ENCODE measurements at places on chromosomes 13 and 19.

DNA sequence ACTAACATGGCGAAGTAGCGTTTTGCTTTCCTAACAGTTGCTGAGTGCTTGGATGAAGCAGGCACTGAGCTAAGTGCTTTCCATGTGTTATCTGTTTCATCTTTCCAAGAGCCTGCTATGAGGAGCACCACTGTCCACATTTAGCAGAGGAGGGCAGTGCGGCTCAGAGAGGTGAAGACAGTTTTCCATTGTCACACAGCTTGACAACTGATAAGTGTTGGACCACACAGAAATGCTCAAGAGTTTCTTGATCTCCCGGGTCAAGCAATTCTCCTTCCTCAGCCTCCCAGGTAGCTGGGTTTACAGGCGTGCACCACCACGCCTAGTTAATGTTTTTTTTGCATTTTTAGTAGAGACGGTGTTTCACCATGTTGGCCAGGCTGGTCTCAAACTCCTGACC is 6.8 kb upstream of the CRTC1 start:
- DNase-seq: no peak

GRCh38 chr19:30857966-30858490 is 485.8 kb downstream of the ZNF536 start:
- DNase-seq: no peak

- DNase-seq: no peak
Measured at GRCh38 chr13:110669036-110669435, 36.9 kb downstream of the CARS2 start.

GRCh38 chr19:11578258-11579142 is 1.1 kb upstream of the ACP5 start:
- DNase-seq: no peak

DNA sequence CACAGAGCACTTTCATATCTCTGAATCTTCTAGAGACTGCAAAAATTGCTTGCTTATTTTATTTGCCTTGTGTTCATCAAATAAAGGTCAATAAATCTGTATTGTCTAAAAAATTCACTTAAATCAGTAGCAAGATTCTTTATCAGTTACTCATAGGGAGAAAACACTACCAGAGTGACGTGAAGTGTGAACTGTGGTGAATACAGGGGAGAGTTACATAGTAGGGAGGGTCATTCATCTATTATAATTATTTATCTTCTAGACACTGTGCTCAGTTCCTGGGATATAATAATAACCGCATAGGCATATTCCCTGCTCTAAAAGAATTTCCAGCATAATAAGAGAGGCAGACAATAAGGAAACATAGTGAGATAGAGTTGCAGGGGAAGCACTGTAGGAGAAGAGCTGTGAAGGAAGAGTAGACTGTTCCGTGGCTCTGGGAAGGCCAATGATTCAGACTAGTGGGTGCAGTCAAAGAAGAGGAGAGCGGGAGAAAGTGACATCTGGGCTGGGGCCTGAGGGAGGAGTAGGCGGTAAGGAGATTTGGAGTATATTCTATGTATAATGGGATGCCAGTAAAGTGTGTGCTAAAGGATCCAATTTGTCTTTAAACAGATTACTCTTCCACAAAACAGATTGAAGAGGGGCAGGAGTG is 84.0 kb upstream of the TDRD3 start:
- peak; percentile 27 for DNase-seq

GRCh38 chr13:33235564-33235963 is 50.0 kb downstream of the STARD13 start:
- no peak for DNase-seq

DNA sequence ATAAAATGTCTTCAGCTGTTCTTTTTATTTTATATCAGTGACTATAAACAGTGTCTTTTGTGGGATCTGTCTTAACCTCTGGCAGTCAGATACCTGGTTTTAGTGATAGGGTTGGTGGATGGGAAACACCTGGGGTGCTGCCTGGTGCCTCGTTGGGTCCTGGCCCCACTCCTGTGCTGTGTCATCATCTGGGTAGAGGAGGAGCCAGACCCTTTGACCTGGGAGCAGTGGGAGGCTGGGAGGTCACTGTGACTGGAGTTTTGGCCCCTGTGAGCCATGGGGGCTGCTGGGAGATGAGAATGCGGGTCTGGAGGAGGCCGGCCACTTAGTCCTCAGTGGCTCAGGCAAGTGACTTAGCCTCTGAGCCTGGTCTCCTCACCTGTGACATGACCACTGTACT is 29.4 kb downstream of the TDRD12 start:
- DNase-seq: no peak

DNA sequence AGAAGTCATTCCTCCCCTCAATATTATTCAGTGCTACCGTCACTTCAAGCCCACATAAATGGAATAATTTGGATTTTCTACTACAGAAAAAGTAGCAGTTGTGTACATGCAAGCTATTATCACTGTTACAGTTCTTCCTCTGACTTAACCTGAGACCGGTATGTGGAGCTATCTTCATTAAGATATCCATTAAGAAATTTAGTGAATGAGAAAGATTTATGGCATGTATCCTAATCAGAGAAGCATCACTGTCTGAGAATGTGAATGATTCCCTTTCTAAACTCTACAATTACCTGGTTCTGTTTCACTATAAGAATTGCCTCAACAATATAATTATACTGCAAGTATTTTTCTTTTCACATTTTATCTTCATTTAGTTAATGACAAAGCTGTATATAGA is 278.7 kb downstream of the KLF5 start:
- DNase-seq: no peak

DNA sequence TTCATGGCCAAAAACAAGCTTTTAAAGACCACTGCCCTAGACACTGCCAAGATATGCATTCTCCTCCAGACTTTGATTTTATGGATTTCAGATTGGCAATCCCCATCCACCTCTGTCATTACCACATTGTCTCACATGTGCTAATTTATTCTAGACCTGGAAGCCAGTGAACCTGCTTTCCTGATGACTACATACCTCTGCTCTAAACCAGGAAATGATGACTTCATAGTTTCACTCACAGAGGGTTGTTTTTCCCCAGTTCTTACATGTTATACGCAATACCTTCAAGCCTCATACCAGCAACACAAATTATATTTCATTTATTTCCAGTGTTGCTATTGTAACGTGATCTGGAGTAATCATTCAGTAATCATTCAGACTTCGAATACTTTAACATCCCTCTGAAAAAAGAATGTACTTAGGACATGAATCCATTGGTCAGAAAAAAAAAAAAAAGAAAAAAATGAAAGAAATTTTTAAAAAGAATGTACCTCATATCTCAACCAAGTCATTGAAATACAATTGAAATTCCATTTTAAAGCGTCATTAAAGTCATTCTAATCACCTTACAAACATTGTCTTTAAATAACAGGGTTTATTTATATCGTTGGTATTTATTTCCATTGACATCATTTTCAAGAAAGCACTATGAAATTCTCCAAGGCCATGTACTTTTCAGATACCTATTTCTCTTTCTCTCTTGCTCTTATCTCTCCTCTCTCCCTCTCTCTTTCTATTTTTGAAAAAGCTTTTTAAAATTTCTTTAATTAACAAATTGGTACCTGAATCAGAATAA is 33.4 kb upstream of the KLF5 start:
- no peak for DNase-seq

DNA sequence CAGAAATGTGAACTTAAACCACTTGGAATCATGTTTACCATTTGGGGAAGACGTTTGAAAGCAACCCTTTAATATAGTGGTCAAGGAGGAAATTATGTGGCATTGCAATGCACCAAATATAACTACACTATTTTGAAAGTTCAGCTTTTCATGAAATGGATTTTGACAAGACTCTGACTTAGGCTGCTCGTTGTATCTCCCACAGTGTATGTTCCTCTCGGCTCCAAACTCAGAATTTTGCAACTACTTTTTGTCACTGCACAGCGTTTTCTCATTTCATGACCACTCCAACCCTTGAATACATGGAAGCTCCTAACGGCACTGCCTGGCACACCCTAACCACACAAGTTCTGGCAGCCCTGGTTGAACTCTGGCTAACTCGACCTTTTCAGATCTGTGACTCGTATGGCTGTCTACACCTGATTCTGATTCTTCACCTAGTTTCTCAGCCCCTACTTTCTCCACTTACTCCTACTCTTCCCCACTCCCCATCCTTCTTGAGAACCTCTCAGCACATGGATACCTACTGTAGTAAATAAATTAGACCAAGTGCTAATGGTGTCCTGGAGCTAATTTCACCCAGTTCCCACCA is 7.0 kb upstream of the POMP start:
- no peak for DNase-seq

DNA sequence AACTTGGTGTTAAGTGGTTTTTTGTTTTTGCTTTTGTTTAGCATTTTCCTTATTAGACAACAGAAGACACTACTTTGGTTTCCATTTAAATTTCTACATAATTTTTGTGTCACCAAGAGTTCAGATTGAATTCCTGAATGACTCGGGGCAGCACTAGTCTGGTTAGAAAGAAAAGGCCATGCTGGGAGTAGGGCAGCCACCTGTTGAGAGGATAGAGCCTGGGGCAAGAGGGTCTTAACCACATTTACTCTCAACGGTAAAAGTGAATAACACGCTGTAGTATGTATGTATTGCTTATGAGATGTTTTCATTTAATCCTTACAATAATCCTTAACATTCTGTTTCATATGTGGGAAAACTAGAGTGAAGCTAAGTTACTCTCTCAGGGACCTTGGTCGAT is 71.6 kb downstream of the GPR12 start:
- no peak for DNase-seq

DNA sequence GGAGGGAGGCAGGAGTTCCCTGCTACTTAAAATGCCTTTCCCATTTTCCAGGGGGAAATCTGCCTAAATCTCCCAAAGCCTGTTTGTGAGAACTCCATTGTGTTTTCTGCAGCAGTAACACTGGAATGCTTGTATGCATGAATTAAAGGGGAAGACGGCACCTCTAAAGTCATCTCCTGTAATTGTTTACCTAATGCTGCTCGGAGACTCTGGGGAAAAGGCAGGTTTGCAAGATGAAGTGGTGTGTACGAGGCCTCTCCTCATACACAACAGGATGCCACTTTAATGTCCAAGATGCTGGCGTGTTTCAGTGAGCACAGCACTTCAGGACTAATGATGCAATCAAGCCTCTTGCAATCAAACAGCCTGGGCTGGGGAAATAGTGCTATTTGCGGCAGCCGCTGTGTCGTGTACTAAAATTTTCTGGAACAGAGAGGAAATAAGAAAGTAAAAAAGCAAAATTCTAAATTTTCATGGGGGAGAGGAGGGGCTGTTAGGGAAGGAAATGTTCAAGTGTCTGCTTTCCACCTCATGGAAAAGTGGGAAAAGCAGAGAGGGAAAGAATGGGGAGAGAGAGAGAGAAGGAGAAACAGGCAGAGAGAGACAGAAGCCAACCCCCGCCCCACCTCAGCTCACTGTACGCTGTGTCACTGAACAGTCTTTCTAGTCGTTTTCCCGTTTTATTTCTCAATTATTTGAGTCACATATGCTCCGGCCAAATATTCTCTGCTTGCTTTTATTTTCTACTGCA is 32.9 kb downstream of the TSHZ3 start:
- peak; percentile 7 for DNase-seq

GRCh38 chr19:4987256-4987655 is 18.3 kb downstream of the KDM4B start:
- DNase-seq: no peak

- DNase-seq: no peak
Measured at GRCh38 chr13:104372095-104372655, 1306.0 kb upstream of the SLC10A2 start.

DNA sequence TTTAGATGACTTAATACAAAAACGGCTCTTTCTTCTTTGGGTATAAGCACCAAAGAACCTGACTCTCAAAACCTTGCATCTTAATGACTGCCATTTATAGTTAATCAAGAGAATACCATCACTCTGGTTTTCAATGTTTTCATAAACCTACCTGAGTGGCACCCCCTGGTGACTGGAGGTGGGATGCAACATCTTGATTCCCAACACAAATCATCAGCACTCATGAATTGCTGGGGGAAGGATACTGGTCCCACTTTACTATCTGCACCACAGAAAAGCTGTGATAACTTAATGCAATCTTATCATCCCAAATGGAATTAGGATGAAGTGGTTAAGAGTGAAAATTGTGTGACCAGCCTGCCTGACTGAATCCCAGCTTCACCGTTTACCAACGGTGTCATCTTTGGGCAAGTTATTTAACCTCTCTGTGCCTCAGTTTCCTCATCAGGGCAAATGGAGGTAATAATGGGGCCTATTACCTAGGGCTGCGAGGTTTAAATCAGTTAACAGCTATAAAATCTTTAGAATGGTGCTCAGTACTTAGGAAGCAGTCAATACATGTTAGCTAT is 366.4 kb downstream of the KLF12 start:
- DNase-seq: no peak

- DNase-seq: no peak
Measured at GRCh38 chr13:45196096-45196495, 4.7 kb downstream of the KCTD4 start.

GRCh38 chr13:40063278-40063698 is 407.8 kb downstream of the COG6 start:
- no peak for DNase-seq

- no peak for DNase-seq
Measured at GRCh38 chr19:46748325-46749109, 2.3 kb upstream of the STRN4 start.

- no peak for DNase-seq
Measured at GRCh38 chr13:112690283-112690929, 568 bp downstream of the ATP11A start.

GRCh38 chr13:94878602-94879165 is 166.3 kb upstream of the SOX21 start:
- no peak for DNase-seq

DNA sequence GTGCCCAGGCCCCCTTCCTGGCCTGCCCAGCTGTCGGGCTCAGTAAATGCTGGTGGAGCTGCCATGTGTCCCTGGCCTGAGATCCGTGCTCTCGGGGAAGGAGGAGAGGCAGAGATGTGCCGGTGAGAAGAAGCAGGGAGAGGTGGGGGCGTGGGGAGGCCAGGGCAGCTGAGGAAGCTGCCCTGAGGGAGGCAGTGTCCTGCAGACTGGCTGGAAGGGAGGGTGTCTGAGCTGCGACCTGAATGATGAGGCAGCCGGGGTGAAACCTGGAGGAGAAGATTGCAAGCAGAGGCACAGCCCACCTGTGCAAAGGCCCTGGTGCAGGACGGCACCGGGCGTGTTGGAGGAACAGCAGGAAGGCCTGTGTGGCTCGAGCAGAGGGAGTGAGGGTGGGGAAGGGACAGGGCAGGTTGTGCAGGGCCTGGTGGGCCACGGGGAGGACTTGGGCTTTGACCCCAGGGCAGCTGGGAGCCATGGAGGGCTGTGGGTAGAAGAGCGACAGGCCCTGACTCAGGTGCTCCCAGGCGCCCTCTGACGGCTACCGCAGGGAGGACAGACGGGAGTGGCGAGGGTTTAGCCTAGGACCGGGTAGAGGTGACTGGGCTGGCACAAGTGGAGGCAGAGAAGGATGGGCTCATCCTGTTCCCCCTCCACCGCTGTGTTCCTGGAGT is 14.0 kb upstream of the CELF5 start:
- no peak for DNase-seq
